HTR-8/SVneo (cell line): ENCODE measurements at places on chromosomes 16 and 17.

GRCh38 chr17:66406701-66407644 lies 104.6 kb downstream of the PRKCA start:
- no peak for DNase-seq

- DNase-seq: peak; percentile 9
Observed at GRCh38 chr16:46789499-46790414, 41.2 kb downstream of the C16orf87 start.

DNA sequence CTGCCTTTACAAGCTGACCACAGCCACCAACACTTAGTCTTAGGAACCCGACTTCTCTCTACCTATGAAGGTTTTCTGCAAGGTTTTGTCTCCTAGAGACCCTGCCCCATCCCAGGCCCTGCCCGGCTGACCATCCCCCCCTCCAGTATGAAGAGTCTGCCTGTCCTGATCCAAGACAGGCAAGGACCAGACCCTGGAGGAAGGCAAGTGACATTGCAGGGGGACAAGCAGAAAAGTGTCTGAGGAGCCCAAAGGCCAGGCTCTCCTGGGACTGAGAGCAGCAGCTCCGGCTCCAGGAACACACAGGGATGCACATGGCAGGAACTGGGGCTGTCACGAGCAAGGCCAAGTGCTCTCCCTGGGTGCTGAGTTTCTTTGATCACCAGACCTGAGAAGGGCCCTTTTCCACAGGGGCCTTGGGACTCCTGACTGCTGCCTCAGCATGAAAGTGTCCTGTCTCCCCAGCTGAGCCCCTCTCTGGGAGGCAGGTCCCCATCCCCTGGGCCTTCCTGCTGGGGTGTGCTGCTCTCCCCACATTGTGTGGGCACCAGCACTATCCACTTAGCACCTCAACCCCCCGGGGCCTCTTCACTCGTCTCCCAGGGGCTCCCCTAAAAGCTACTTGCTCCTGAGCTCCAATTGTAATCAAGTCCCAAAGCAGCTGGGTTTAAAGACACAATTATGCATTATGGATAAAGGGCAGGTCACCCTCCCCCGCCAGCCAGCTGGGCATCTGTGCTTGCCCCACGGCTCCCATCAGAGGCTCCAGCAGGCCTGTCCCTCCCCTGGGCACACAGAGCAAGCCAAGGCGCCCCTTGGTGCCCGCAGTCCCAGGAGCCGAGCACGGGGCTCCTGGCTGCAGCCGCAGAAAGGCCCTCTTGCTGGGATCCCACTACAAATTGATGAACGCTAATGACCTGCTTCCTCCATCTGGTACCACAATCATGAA lies 11.6 kb upstream of the CACNG4 start:
- no peak for DNase-seq

- DNase-seq: no peak
Observed at GRCh38 chr16:79150151-79150550, 450.4 kb downstream of the MAF start.

- peak; percentile 57 for DNase-seq
Observed at GRCh38 chr16:57802341-57803133, at the start of gene KIFC3. TSS of gene KIFC3 (minus strand) at chr16:57802491. CDS start at chr16:57798243, 4,248 bp downstream.

GRCh38 chr16:83878838-83879237 lies 20.1 kb upstream of the MLYCD start:
- DNase-seq: peak; percentile 57

GRCh38 chr16:85265810-85266209 lies 153.5 kb upstream of the CIBAR2 start:
- DNase-seq: no peak

DNA sequence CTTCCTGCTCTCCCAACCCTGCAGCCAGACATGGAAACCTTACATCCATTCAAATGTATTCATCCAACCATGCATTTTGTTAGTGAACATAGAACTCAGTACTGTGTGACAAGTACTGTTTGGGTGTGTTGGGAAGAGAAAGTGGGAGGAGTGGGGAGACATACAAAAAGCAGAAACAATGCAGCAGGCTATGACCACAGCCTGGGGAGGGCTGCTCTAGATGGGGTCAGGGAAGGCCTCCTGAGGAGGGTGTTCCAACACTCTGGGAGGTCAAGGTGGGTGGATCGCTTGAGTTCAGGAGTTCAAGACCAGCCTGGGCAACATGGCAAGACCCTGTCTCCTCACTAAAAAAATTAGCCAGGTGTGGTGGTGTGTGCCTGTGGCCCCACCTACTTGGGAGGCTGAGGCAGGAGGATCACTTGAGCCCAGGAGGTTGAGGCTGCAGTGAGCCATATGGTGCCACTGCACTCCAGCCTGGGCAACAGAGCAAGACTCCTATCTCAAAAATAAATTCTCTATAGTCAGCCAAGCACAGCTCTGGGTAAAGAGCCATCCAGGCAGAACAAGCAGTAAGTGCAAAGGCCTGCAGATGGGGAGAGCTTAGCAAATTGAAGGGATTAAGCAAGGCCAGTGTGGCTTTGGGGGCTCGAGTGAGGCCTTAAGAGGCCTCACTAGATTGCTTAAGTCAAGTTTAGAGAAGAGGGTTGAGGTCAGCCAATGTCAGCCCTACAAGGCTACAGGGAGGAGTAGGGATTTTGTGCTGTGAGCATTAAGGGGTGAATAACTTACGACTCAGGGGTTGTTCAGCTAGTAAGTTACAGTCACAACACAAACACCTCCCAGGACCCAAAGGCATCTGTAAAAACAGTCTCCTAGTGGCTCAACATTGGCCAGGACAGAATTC lies 5.5 kb downstream of the SLC13A2 start:
- no peak for DNase-seq

- no peak for DNase-seq
Observed at GRCh38 chr17:40130352-40131042, 8.7 kb downstream of the MSL1 start.

- no peak for DNase-seq
Observed at GRCh38 chr17:80760511-80760911, 215.9 kb downstream of the RPTOR start.

- no peak for DNase-seq
Observed at GRCh38 chr16:27228045-27228444, 24.7 kb downstream of the KDM8 start.

- DNase-seq: no peak
Observed at GRCh38 chr17:72531729-72532128, 410.9 kb downstream of the SOX9 start.

GRCh38 chr16:19481296-19481695 lies 40.6 kb downstream of the GDE1 start:
- DNase-seq: no peak

DNA sequence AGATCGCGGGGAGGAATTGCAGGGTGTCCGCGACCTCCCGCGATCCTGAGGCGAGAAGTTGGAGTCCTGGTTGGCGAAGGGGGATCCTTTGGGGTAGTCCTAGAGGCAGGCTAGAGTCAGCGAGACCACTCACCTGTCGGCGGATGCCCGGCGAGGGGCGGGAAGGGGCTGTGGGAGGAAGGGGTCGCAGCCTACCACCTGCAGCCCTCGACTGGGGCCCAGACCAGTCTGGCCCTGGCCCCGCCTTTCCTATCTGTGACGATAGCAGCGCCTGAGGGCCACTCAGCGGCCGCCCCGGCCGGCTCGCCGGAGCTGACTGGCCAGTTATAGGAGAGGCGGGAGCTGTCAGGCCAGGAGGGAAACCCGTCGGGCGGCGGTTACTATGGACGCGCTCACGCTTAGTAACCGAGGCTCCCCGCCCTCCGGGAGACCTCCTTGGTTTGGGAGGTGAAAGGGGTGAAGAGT lies at the start of gene TEKT3:
TEKT3 (minus strand) TSS at position 213 of the 465 bp plus-strand sequence. CDS start 10,012 bp downstream, outside the sequence.
- peak; percentile 93 for DNase-seq

GRCh38 chr17:58575511-58575910 lies 61.1 kb upstream of the MTMR4 start:
- DNase-seq: peak; percentile 30

- DNase-seq: peak; percentile 48
Observed at GRCh38 chr17:81967533-81968395, 6.8 kb upstream of the NOTUM start.

DNA sequence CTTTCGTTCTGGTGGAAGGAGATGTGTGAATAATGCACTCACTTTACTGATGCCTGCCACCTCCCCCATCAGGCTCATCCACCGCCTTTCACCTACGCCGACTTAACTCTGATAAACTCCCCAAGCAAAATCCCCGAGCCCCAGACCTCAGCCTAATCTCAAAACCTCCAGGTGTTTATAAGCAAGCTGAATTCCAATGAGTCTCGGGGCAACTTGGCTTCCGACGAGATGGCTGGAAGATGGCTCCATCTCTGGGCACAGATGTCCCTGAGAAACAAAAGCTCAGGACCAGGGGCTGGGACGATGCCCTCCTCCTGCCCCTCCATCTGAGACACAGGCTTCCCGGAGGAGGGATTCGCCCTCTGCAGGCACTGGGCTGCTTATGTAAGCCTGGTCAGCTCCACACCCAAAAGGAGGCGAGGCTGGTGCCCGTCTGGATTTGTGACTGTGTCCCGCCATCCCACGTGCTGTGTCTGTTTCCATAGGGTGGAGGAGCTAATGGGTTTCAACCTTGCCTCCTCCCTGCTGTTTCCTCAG lies 386.4 kb upstream of the TNRC6C start:
- DNase-seq: no peak

DNA sequence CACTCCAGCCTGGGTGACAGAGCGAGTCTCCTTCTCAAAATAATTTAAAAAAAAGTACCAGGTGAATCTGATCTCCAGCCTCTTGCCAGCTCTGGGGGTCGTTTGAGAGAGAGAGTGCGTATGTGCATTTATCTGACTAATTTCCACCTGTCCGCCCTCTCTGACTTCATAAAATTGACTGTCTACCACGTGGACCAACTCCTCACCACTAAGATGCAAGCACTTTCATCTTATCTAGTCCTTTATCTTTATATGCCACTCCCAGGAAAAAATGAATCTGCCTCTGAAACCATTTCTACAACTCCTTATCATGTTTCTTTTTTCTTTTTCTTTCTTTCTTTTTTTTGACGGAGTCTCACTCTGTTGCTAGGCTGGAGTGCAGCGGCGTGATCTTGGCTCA lies 55.8 kb downstream of the HS3ST3A1 start:
- DNase-seq: no peak

GRCh38 chr17:76879254-76879653 lies 11.1 kb downstream of the MGAT5B start:
- DNase-seq: no peak

GRCh38 chr17:1735834-1736347 lies 6.8 kb upstream of the SERPINF2 start:
- DNase-seq: no peak

- DNase-seq: no peak
Observed at GRCh38 chr17:27452828-27453227, 3.4 kb upstream of the KSR1 start.

- DNase-seq: no peak
Observed at GRCh38 chr16:26765087-26765486, 301.6 kb upstream of the C16orf82 start.

GRCh38 chr17:43427362-43428043 lies 28.7 kb downstream of the ARL4D start:
- DNase-seq: no peak

GRCh38 chr17:9446528-9446927 lies 129.1 kb downstream of the STX8 start:
- DNase-seq: no peak

DNA sequence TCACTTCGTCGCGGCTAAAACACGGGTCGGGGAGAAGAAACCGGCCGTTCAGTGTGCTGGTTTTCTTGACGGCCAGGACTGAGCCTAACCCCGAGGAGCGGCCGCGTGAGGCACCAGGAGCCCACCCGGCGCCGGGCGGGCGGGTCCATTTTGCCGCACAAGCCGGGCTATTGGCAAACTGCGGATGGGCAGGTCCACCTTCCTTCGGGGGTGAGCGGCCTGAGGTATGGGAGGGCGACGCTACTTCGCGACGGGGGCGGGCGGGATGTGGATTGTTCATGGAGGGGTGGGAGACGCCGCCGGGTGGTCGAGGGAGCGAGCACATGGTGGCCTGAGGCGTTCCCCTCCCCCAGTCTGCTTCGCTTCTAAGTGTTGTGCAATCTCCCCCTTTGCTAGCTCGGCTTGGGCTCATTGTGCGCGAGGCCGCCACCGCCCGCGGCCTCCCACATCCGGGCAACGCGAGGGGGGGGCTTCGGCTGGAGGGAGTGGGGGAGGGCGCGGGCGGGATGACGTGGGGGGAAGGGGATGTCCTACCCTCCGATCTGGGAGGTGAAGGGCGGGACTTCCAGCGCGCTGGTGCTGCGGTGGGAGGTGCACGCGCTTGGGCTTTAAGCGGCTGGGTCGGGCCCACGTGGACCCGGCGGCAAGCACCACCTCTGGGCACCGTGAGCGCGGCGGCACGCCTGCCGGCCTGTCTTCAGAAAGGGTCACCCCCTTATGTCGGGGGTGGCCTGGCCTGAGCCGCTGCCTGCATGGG lies 5.9 kb upstream of the CD68 start:
- DNase-seq: peak; percentile 87

GRCh38 chr17:35312790-35313711 lies 60.4 kb downstream of the SLFN11 start:
- peak; percentile 55 for DNase-seq

GRCh38 chr17:2192367-2193057 lies 111.1 kb downstream of the SMG6 start:
- DNase-seq: peak; percentile 84

GRCh38 chr17:74840989-74841666 lies 18.6 kb downstream of the GRIN2C start:
- DNase-seq: no peak

- DNase-seq: no peak
Observed at GRCh38 chr17:49280061-49280460, 49.5 kb upstream of the PHOSPHO1 start.

DNA sequence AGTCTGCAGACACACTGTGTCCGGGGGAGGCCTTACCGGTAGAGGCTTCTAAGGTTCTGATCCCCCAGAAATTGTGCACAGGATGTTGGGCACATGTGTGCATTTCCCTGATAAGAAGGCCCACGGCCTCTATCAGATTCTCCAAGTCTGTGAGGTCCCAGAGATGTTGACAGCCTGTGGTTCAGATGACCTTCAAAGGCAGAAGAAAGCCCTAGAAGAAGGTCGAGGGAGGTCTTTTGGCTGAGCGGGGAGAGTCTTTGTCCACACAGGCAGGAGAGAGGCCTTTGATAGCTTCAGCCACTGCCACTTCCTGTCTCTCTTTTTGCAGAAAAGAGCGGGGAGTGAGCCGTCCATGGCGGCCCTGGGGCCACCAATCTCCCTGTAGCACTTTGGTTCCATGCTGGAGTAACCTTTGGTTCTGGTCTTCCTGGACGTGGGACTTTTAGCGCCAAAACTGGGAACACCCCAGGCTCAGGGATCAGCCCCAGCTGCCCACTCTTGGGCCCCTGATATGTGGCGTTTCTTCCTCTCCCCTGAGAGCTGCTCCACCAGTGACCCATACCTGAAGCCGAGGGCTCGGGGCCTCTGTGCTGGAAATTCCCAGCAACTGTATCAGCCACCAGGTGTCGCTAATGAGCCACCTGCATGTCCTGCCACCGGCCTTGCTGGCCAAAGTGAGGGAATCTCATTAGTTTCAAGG lies 28.1 kb upstream of the LGALS9 start:
- peak; percentile 88 for DNase-seq

- DNase-seq: peak; percentile 21
Observed at GRCh38 chr17:51046514-51047384, 73.9 kb downstream of the SPAG9 start.

GRCh38 chr17:44765965-44766364 lies 7.2 kb downstream of the ADAM11 start:
- no peak for DNase-seq
